SK-N-MC (cell line): ENCODE measurements at places on chromosomes 2 and 18.
A peak's percentile ranks its signal among the peaks of the same experiment; 100 is the strongest.

GRCh38 chr18:74370115-74370514, 54.5 kb downstream of the C18orf63 start:
- no peak for DNase-seq

DNA sequence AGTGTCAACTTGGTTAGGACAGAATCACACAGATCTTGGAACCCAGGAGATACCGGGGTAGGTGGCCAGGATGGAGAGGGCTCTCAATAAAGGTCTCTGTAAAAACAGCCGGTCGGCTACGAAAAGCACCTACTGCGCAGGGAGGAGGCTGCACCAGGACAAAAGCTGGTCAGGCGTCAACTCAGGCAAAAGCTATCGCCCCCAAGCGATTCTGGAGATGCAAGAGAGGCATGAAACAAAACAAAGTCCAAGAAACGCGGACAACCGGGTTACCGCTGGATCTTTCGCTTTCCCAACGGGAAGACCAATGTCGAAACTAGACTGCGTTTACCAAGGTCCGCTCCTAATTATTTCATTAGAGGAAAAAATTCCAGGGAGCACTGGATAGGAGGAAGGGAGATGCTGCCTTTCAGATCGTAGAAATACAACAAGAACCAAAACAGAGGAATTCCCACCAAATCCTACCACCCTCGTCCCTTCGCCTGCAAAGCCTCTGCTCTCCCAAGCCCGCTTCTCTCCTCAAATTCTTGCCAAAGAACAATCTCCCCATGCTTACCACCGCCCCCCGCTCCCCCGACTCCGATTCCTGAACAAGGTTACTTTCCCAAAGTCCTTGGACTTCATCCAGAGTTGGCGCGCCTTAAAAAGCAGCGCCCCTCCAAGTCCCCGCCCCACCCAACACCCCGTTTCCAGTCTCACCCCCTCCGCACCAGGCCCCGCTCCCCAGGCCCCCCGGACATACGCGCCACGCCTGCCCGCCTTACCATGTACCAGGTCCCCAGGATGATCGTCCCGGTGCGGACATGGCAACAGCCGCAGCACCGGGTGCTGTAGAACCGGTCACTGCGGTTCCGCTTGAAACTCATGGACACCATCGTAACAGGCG, 539 bp downstream of the LAPTM4A start:
- DNase-seq = no peak

DNA sequence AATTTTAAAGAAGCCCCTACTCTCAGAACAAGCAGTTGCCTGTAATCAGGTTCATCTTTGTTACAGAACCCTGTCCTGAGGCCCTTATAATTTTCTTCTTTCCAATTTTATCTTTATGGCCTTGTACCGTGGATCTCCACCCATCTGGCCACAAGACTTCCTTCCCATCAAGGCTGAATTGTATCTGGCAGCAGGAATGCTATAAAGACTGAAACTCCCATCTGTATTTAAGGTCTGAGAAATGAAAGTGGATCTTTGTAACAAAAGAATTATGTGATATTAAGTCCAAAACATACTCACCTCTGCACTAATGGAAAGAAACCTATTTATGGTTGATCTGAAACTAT, 91.8 kb downstream of the METTL8 start:
- DNase-seq = no peak

DNA sequence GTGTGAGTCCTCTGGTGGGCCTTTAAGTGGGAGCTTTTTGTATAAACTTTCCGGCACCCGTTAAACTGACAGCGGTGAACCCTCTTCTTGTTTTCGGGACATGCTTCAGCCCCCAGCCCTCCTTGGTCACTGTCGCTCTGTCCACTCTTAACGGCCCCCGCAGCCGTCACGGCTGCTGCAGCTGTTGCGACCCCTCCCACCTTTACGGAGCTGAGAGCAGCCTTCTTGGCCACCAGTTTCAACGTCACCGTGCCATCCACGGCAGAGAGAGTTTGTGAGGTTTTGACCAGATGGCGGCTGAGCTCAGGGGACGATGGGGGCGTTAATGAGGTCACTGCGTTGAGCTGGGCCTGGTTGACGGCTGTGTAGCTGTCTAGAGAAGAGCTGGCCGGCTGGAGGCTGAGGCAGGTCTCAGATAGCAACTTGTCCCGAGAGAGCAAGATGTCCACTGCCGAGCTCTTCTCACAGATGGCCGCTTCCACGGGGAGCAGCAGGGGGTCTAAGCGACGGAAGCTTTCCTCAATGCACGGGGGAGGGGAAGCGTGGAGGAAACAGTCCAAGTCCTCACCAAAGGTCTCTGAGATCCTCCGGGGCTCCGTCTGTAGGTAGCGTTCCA, 41.9 kb downstream of the KLF7 start:
- DNase-seq = no peak

DNA sequence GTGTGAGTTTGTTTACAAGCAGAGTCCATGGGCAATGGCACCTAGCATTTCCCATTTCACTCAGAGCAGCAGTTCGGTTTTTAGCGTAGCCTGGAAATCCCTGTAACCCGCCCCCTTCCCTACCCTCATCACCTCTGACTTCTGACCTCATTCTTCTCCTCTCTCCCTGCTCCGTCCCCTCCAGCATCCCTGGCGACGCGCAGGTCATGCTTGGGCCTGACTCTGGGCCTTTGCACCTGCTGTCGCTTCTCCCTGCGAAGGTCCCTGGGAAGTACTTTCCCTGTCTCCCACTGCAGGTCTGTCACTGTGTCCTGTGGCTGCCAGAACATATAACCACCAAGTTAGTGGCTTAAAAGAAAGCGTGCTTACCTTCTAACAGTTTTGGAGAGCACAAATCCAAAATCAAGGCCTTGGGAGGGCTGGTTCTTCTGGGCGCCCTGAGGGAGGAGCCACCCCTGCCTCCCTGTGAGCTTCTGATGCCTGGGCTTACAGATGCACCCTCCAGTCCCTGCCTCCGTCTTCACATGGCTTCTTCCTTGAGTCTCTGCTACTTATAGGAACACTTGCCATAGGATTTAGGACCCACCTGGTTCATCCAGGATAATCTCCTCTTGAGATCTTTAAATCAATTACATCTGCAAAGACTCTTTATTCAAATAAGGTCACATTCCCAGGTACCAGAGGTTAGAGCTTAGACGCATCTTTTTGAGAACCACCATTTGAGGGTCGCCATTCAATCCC, 8.1 kb upstream of the RAB17 start:
- no peak for DNase-seq

DNA sequence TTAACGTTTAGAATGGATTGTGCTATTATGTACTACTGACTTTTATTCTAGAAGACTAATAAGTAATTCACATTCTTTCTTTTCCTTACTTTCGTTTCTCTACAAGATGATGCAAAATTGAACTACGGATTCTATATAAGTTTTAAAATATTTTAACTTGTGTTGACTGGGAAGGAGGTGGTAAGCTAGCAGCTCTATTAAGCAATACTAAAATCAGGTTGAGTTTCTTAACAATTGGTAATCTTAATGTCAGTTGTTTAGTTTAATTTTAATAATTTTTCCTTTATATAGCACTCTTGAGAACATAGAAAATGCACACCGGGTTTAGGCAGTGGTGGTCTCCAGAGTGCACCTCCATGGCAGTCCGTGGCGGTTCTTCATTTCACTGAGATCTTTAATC, 215.2 kb downstream of the MCFD2 start:
- no peak for DNase-seq

DNA sequence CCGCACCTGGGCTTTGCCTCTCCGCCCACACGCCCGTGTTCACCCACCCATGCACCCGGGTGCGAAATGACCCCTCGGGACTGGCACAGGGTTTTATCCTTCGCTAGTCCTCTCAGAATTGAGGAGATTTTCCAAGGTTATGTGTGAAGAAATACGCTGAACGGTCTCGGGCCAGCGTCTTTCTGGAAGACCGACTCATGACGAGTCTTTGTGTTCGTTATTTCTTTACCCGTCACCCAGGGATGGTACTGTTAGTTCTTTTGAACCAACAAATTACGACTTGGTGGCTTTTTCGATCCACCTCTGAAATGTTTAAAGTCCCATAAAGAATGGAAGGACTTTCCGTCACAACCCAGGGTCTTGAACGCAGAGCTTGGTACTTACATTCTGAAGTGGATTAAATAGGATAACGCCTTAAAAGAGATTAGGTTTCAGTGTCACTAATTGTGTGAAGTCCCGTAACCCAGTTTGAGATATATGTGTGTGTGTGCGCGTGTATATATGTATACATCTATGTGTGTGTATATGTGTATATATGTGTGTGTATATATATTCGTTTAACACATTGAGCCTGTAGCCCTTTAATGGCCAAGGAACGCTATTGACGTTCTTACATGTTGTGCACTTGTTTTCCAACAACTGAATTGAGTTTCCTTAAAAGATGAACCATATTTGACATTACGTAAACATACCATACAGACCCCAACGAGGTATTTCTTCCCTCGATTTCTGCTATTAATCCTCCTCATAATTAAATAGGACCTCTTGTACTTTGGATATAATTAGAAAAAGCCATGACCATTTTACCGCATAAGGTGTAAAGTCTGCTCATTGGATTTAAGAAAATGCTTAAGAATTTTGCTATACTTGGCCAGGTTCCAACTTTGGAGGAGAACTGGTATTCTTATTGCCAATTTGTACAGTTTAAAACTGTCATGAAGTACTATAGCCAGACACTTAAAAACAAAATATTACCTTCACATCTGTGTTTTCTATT, 889 bp downstream of the ZC3H15 start:
- DNase-seq = no peak

- DNase-seq = no peak
Measured at GRCh38 chr2:105595536-105595935, 149.2 kb upstream of the NCK2 start.

DNA sequence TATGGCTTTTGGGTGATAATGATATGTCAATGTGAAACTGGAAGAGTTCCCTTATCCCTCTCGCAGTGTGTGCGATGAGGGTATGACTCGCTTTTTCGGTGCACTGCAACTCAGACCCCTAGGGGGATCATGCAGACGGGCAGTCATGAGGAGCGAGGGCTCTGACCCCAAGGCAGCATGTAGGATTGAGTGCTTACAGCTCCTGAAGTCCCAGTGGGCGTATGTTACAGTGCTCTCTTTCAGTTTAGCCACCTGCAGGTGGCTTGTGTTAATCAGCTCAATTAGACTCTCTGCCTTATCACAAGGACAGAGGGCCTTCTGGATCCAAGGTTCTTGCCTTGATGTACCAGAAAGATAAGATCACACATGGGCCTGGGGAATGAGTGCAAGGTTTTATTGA, 1269.9 kb upstream of the GYPC start:
- no peak for DNase-seq

DNA sequence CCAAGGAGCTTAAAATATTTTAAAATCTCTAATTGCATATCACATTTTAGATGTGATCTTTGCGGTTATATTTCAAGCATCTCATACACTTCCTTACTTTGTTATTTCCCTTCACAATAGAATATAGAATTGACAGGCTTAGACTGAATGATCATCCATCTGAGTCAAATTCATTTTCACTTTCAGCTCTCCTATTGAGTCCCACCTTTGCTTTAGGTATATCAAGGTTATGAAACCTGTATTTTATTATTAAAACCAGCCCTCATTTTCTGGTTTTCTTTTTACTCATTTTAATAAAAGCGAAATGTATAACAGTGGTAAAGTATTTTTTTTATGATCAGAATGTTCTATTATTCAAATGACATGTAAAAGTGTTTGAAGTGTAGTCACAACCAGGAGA, 162.9 kb upstream of the KYNU start:
- no peak for DNase-seq

- DNase-seq = no peak
Measured at GRCh38 chr18:7697306-7697705, 130.2 kb downstream of the PTPRM start.

GRCh38 chr2:44233450-44234128, 41.7 kb upstream of the SLC3A1 start:
- no peak for DNase-seq

- DNase-seq = no peak
Measured at GRCh38 chr18:7334973-7335568, 104.2 kb downstream of the LRRC30 start.

DNA sequence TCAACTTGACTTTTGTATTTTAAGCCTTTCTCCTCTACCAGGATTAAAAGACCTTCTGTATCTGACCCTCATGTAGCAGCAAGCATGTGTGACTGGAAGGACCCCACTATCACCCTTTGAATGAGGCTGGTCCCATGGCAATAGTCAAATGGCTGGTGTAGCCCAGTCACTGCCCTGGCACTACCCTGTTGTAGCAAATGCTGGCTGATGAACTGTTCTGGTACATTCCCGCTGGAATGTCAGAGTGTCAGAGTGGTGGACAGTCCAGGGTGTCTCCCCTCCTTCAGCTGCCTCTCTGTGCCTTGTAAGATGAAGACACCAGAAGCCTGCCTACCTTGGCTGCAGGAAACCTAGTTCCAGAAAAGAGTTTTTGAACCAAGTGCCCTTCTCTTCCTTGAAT, 115.7 kb downstream of the ACKR3 start:
- no peak for DNase-seq

DNA sequence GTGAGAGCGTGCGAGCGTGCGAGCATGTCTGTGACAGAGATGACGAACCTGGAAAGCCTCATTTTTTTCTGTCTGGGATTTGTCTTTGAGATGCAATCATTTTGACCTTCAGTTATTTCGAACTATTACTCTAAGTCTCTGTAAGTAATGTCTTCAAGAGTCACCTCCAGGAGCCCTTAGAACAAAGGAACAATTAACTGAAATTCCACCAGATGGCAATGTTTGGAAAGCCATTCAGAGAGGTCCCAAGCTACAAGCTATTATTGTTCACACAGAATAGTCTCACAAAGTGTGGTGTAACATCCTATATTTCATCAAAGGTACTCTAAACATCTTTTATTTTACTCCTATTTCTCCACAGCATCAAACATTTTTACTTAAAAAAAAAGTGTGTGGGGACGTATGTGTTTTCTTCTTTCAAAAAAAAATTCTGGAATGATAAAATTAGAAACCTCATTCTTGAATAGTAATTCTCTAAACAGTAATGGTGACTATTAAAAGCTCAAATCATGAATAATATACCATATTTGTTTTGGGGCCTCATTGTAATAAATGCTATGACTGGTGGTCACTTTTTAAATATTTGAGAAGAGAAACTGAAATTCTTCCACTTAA, 35.1 kb upstream of the MAPRE2 start:
- DNase-seq = peak; percentile 48

GRCh38 chr18:58567453-58568196, 61.3 kb downstream of the ALPK2 start:
- no peak for DNase-seq
